ENCODE measurements at places on chromosomes 6 and 20. TPM values are rescaled to one million over a fixed set of nuclear protein-coding genes. Genes with fewer than 3 reads are reported as not detected.

Gene BAG2
- 9.4 TPM for total RNA-seq

Gene GPR6
- total RNA-seq: not detected

Gene MAPK13
- 1.3 TPM for total RNA-seq

Gene TAPBP
- total RNA-seq: 43.4 TPM

Gene SLC22A3
- total RNA-seq: 37.0 TPM

Gene CD109
- total RNA-seq: 36.4 TPM

Gene C6orf58
- 0.33 TPM for total RNA-seq

Gene PLCB4
- total RNA-seq: 13.0 TPM

Gene GRIK2
- 0.28 TPM for total RNA-seq

Gene SAYSD1
- 6.9 TPM for total RNA-seq

Gene SLC17A2
- not detected for total RNA-seq

Gene ZC3H12D
- 0.07 TPM for total RNA-seq

Gene RAMACL
- total RNA-seq: not detected

Gene EFCAB8
- total RNA-seq: not detected

Gene HUS1B
- total RNA-seq: 0.20 TPM

Gene MROH8
- total RNA-seq: 0.81 TPM

Gene BTN1A1
- not detected for total RNA-seq

Gene CRIP3
- total RNA-seq: 0.66 TPM

Gene TSBP1
- total RNA-seq: not detected

Gene SLC35B3
- 7.7 TPM for total RNA-seq

Gene BCAS4
- 28.7 TPM for total RNA-seq

Gene SAMD5
- 0.62 TPM for total RNA-seq

Gene THEMIS
- total RNA-seq: not detected

Gene FOXS1
- total RNA-seq: 0.46 TPM

Gene MCCD1
- total RNA-seq: not detected

Gene TRIM40
- total RNA-seq: not detected

Gene UNC93A
- not detected for total RNA-seq

Gene HFE
- 11.7 TPM for total RNA-seq

Gene KCNK16
- not detected for total RNA-seq

Gene SIRPB2
- total RNA-seq: not detected

Gene PPP1R16B
- 0.27 TPM for total RNA-seq

Gene PNPLA1
- not detected for total RNA-seq

Gene MAFB
- 0.05 TPM for total RNA-seq

Gene EPHA7
- total RNA-seq: 0.05 TPM

Gene TGM3
- 0.05 TPM for total RNA-seq

Gene RIPPLY2
- total RNA-seq: 0.84 TPM

Gene MMP24
- total RNA-seq: 20.6 TPM

Gene SFT2D1
- total RNA-seq: 26.8 TPM

Gene SMOC2
- total RNA-seq: not detected

Gene MEP1A
- total RNA-seq: not detected

Gene PRRT1
- 0.74 TPM for total RNA-seq

Gene RSPH4A
- 0.39 TPM for total RNA-seq
